Fibroblast of the conjunctiva (primary cell): ENCODE measurements at places on chromosomes 13 and 19.

DNA sequence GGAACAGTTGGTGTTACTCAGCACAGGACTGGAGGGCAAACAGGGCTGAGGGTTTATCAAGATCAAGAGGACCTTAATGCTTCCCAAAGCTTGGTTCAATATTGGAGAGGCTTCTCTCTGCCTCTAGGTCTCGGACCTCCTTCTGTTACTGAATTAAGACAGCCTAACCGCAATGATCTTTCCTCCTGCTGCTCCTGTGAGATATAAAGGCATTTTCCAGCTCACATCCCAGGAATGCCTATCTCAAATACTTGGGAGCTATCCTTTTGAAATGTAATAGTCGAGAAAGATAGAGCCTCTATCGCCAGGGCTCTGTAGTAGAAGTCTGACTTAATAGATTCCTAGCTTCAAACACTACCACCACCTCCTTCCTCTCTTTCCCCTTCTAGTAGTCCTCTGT, 1475.0 kb downstream of the SLITRK1 start:
- DNase-seq, result no peak

DNA sequence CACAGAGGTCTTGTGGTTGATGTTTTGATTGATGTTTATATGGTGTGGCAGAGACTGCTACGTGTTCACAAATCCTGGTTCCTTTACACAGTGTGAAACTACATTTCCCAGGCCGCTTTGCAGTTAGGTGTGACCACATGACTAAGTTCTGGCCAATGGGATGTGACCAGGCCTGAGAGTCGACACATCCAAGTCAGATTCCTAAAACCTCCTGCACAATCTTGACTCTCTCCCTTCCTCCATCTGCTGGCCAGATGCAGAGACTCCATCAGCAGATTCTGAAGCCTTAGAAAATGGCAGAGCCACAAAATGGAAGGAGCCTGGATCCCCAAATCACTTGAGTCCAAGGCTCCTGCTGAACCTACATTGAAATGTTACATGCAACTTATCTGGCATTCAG, 12.6 kb downstream of the CD37 start:
- peak; percentile 66 for DNase-seq

- DNase-seq, result no peak
Measured at GRCh38 chr13:53198736-53199135, 170.1 kb downstream of the OLFM4 start.

GRCh38 chr19:36483653-36484052, 5.7 kb downstream of the ZNF566 start:
- no peak for DNase-seq

GRCh38 chr19:33486936-33487811, 34.4 kb downstream of the PEPD start:
- no peak for DNase-seq

- no peak for DNase-seq
Measured at GRCh38 chr13:72166102-72166650, 299.2 kb upstream of the DACH1 start.

DNA sequence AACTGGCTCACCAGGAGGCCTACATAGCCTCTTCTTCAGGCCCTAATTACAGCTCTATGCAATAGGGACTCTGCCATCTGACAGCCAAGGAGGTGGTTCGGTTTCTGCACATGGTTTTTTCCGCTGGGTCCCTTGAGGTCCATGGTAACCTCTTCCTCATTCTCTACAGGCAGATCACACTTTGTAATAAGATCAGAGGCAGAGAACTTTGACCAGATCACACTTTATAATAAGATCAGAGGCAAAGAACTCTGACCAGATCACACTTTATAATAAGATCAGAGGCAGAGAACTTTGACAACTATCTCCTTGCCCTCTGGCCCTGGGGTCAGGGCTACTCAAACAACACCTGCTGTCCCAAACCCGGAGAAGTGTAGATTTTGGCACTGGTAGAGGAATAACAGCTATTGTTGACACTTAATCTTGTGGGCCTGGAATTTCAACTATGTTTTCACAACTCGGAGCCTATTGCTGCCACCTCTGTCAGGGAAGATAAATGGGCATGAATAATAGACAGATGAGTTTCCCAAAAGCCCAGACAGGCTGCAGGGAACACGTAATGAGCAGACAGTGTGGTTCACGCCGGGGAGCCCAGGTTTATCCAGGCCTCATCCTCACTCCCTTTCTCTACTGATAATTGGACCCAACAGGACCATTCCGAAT, 246.1 kb downstream of the UQCRFS1 start:
- no peak for DNase-seq

DNA sequence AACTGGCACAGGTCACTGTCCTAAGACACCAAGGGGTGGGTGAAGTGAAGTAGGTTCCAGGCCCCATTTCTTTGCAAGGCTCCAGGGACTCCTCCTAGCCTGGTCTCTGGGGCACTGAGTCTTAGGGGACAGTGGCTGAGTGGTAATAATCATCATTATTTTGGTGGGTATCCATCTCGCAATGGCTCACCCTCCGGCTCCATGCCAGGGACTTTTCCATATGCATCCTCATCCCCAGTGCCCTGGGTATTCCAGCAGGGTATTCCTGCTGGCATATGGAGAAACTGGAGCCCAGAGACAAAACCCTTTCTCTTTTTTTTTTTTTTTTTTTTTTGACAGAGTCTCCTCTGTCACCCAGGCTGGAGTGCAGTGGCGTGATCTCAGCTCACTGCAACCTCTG, 2.5 kb downstream of the PDE4A start:
- no peak for DNase-seq

DNA sequence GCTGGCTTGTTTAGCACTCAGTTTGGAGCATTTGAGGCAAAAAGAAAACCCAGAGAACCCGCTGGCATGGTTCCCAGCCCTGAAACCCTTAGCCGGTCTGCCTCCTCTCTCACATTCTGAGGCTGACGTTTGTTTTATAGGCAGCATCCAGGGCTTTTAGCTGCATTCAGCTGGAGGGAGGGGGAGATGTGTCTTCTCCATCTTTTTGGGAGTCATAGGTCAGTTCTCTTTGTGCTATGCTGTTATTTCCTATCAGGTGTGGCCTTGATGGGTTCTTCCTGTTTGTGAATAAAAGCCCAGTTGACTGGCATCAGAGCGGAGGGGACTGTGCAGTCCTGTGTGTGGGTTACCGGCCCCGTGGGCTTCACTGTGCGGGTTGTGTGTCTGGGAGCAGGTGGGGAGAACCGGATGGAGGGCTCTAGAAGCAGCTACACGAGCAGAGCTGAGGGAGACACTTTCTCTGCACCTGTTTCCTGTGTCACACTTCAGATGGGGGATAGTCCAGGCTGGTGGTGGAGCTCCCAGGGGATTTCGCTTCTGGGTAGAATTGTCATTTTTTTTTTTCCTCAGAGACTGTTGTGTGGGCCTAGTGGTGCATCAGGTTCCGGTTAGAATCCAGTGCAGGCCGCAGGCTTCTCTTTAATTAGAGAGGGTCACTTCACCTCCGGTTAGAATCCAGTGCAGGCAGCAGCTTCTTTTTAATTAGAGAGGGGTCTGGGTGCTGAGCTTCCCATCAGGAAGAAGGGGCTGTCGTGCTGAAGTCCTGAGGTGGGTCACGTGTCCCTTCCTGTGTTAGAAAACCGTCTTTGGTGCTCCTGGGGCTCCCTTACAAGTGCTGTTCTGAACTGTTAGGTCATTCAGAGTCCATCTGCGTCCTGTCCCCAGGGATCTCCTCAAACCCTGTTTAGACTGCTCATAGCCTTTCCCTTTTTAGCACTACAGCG, 69.6 kb downstream of the ARHGEF7 start:
- no peak for DNase-seq

GRCh38 chr19:22595918-22596341, 38.2 kb upstream of the ZNF492 start:
- DNase-seq, result no peak

DNA sequence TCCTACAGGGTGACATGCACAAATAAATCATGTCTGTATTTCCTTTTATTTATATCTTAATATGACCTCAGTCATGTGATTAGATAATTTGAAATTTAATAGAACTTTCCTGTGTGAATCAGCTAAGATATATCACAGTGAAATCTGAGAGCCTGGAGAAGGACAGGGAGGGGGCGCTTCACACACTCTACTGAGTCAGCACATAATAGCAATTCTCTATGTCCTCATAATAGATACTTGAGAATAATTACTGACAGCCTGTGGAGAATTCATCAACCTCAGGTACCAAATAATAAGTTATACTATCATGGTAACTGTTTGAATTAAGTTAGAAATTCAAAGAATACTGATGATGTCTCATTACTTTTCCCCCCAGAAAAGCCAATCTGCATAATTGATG, 98.0 kb upstream of the SLC10A2 start:
- no peak for DNase-seq

DNA sequence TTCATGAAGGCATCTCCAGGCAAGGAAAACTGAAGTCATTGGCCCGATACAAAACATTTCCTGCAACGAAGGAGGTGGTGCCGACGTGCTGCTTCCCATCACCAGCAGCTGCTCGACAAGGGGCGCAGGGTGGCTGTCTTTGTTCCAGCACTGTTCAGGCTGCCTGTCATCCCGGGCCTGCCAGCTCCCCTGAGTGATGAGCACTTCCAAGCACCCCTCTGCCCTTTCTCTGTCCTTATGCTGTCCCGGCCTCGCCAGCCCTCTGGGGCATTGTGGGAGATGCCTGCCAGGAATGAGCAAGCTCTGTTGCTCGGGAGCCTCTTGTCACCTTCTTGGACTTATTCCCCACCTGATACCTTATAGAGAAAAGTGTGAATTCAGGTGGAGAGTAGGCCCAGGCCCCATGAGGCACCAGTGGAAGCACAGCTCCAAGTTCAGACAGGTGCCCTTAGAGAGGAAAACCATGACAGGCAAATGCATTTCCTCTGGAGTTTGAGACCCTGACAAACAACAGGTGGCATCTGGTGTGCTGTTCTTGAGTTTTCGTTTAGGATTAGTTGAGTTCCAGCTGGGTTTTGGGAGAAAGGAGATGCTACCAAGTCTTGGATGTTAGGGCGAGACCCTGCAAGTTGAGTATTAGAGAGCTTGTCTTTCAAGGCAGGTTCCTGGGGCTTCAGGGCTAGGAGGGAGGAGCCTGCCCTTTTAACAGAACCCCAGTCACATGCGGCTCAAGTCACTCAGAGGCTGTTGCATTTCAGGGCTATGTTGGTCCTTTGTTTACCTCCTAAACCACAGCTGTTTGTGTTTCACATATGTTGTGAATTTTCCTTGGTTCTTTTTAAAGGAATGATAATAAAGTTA, 21.4 kb downstream of the BBC3 start:
- no peak for DNase-seq

GRCh38 chr13:106815545-106815944, 247.6 kb upstream of the ARGLU1 start:
- no peak for DNase-seq

GRCh38 chr13:75480671-75481175, 1.2 kb downstream of the TBC1D4 start:
- no peak for DNase-seq

DNA sequence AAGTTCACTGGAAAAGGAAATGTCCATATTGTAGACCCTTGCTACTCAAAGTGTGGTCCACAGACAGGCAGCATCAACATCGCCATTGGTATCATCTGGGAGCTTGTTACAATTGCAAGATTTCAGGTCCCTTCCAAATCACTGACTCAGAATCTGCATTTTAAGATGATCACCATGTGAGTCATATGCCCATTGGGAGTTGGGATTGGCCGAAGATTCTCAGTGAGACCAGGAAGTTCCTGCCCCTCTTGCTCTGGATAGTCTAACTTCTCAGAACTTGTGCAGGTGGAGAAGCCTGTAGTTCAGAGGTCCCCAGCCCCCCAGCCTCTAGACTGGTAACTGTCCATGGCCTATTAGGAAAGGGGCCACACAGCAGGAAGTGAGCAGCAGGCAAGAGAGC, 48.9 kb upstream of the URAD start:
- peak; percentile 5 for DNase-seq

- peak; percentile 9 for DNase-seq
Measured at GRCh38 chr13:73657821-73658540, 476.2 kb downstream of the KLF12 start.

DNA sequence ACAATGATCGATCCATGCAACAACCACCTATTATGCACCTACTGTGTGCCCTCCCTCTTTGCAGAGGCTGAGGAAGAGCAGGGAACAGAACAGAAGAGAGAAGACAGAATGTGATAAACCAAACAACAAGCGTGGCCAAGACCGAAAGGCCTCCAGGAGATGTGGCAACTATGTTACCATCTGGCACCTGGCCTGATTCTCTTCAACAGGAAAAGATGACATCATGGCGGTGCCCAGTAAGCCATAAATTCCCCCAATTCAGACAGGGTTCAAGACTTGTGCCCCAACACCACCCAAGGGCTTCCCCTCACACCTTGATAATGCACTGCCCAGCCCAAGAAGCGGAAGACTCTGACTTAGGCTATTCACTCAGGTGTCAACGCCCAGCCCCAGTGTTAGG, 44.3 kb downstream of the SLC7A1 start:
- no peak for DNase-seq

- no peak for DNase-seq
Measured at GRCh38 chr13:94031609-94032008, 447.9 kb downstream of the DCT start.

GRCh38 chr19:11223200-11223599, 16.2 kb upstream of the ANGPTL8 start:
- DNase-seq, result no peak

DNA sequence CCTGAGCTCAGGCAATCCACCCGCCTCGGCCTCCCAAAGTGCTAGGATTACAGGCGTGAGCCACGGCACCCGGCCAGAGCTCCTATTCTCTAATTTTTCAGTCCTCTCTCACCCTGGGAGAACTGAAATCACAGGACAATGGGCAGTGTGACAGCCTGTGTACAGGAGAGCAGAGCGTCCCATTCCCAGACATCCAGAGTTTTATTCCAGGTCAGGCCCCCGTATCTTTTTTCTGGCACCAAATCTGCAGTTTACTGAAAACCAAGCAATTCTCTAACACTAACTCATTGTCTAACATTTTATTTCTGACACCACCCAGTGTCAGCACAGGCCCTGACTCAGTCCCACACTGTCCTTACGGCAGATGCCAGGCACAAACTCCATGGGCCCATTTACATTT, 6.7 kb downstream of the ZNF708 start:
- DNase-seq, result no peak

GRCh38 chr19:1663852-1664251, 11.4 kb upstream of the TCF3 start:
- DNase-seq, result no peak

DNA sequence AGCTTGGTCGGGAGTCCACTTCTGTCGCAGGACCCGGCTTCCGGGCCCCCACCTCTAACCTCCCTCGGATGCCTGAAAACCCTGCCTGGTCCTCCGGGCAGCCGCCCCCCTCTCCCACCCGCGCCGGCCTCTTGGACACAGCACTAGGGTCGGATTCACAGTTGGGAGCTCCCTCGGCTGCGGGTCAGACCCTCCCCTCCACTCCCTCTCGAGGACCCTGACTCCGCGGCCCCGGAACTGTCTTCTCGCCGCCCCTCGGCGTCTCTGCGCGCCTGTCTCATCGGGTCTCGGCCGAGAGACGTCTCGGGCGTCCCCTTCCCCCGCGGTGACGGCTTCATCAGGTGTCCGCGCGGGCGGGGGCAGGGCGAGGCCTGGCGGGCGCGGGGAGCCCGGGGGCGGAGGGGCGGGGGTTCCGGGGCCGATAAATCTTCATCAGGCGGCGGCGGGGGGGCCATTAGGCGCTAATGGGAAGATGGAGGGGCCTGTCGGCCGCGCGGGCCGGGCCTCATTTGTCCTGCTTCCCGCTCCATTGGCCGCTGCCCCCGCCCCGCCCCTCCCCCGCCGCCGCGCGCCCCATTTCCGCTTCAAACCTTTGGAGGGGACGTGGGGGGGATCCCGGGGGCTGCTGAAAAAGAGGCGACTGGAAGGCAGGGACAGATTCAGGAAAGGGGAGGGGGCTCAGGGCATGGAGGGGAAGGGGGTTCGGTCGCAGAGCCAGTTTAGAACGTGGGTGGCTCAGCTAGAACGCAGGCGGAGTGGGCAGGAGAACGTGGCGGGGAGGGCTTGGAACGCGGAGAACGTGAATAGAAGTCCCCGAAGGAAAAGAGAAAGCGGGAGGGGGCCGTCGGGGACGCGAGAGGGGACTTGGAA, 11.8 kb upstream of the ERFL start:
- no peak for DNase-seq
